ENCODE measurements at places on chromosomes 16 and 17. TPM values are rescaled to one million over a fixed set of nuclear protein-coding genes. Genes with fewer than 3 reads are reported as not detected.

DNA sequence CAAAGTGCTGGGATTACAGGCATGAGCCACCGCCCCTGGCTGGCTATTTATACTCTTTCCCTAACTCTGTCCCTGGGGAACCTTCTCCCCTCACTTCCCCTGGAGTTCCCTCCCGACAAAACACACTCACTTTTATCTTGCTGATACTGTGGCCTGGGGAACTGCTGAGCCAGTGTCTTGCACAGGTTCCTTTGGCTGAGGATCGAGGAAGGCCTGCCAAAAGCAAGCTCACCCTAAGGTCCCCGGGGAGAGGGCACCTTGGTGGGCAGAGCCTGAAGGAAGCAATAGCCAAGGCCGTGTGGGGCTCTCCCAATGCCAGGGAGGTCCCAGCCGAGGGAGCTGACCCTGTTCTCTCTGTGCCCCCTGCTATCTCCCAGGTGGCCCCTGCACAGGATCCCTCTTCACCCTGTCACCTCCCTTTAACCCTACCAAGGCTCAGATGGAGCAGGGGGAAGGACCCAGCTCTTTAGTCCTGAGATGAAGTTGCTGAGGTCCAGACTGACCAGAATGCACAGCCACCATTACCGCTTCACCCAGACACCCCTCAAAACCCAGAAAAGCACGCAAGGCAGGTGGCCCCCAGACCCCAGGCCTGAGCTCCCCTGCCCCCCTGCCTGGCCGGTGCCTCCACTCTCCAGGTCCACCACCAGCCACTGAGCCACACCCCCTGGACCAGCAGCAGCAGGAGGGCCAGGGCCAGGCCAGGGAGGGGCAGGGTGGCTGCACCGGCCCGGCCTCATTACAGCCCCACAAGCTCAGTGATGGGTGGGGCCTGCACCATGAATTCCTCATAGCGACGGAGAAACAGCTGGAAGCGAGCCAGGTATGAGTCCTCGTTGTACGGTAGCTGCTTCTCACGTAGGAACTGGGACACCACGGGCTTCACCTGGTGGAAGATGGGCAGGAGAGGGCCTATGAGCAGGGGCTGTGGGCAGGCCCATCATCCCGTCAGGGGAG, 5.1 kb upstream of the FDXR start:
- DNase-seq, result no peak

DNA sequence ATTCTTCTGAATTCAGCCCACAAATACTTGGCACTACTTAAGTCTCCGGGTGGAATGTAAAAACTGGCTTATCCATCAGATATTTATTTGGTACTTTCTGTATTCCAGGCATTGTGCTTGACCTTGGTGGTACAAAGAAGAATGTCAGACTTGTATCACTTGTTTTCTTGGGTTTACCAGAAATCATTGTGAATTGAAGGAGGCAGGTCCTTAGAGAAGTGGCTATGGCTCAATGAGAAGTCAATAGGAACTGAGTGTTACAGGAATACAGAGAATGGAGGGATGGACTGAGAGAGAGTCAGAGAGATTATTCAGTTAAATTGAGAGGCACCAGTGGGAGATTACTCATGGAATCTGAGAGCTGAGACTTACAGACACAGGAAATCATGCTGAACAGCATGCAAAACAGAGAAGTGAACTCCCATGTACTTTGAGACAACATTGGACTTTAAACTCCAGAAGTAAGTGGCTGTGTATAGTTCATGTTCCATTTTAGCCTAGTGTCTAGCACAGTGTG, 704.1 kb downstream of the CDH11 start:
- DNase-seq, result peak; percentile 30

GRCh38 chr16:20673882-20674683, 23.4 kb downstream of the ACSM1 start:
- peak; percentile 41 for DNase-seq

DNA sequence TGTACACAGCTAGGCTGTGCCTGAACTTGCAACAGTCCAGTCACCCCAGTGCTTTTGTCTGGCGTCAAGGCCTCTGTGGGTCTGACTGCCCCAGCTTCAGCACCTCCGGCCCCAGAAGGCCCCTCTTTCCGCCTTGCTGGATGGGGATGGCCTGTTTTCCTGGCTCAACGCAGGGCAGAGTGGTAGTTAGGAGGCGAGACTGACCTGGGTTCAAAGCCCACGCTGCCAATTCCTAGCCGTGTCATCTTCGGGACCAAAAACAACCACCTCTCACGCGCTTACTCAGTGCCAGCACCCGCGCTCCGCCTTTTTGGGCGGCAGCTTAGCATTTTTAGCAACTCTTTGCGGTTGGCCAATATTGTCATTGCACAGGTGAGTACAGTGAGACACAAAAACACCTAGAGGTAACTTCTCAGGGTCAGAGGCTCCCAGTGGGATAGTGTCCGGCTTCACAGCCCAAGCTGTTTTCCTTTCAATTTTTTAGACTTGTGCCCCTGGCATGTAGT, 4.6 kb downstream of the MYBBP1A start:
- no peak for DNase-seq

- no peak for DNase-seq
Observed at GRCh38 chr16:70470141-70470926, 15.9 kb downstream of the FCSK start.

DNA sequence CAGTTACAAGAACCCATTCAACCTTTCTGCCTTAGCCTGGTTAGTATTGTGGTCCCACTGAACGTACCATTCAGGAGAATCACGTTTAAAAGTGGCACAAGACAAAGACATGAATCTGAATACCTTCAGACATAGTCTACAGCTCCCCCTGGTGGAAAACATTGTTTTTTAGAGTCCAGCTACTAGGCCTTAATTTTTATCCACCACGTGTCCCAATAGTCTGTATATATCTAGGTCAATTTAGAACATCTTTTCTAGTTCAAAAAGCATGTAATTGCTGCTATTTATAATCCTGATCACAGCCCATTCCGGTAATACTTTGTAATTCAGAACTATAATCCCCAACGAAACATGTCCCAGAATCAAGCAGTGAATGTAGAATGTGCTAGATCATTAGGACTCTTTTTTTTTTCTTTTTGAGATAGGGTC, 13.7 kb upstream of the GUCY2D start:
- DNase-seq, result peak; percentile 79

DNA sequence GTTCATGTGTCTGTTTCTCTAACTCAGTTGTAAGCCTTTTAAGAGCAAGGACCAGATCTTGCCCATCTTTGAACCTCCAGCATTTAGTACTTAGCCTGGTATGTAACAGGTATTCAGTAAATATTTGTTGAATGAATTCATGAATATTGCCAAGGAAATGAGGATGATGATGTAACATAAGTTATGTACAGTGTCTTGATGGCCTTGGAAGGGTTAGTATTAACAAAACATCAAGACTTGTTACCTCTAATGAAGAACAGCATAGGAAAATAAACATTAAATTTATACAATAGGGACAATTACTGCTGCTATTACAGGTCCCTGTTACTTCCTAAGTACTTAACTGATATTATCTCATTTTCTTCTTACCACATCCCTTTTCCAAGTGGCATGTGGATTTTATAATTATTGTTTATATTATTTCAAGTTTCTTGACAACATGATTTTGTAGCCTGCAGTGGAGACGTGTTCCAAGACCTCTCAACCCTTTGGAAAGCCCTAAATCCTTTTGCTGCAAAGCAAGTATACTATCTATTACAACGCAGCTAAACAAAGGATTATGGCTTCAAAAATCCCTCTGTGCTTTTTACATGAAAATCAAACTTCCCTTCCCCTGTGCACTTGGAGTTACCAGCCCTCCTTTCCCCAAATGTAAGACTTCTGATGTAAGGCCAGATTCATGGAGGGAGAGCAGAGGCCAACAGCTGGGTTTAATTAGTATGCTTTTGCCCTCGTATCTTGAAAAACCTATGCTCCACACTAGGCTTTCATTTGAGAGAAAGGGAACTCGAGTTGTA, 77.4 kb upstream of the SMIM36 start:
- peak; percentile 36 for DNase-seq

DNA sequence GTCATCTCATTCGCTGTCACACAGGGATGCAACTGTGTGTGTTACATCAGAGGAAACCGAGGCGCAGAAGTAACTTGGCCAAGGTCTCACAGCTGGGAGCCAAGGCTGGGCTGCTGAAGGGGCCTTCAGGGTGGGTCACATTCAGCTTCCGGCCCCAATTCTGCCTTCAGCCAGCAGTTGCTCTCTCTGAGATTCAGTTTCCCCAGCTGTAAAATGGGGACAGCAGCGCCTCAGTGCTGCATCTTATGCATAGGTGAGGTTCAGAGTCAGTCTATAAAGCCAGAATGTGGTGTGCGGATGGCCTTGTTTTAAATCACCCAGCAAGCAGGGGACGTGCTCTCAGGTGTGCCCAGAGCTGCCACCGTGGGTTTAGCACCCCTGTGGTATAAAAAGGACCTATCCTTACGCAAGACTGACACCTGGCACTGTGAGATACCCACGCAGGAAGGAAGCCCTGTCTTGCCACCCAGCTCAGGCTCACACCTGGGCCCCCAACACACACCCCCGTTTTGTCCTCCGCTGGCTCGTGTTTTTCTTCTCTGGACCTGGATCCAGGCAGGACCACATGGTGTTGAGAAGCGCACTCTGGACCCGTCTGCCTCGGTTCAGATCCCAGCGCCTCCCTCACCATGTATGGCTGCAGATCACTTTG, 94.6 kb upstream of the GSE1 start:
- DNase-seq, result no peak

- DNase-seq, result no peak
Observed at GRCh38 chr17:42072323-42073187, 22.2 kb upstream of the C17orf113 start.

GRCh38 chr16:11556945-11557720, 29.6 kb downstream of the LITAF start:
- no peak for DNase-seq

DNA sequence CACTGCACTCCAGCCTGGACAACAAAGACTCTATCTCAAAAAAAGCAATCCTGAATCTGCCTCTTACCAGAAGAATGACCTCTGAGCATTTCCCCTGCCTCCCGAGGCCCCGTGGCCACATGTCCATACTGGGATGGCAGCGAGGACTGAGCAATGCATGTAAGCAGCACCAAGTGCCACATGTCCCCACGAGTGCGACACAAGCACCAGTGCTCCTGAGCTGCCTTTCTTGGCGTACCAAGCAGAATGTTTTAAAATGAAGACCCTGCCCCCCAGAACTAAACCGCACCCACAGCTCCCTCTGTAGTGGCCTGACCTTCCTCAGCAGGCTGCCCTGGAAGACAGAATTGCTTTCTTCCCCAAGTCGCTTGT, 373.3 kb downstream of the SLC39A11 start:
- DNase-seq, result no peak

- DNase-seq, result no peak
Observed at GRCh38 chr16:73743665-73744496, 552.7 kb upstream of the PSMD7 start.

DNA sequence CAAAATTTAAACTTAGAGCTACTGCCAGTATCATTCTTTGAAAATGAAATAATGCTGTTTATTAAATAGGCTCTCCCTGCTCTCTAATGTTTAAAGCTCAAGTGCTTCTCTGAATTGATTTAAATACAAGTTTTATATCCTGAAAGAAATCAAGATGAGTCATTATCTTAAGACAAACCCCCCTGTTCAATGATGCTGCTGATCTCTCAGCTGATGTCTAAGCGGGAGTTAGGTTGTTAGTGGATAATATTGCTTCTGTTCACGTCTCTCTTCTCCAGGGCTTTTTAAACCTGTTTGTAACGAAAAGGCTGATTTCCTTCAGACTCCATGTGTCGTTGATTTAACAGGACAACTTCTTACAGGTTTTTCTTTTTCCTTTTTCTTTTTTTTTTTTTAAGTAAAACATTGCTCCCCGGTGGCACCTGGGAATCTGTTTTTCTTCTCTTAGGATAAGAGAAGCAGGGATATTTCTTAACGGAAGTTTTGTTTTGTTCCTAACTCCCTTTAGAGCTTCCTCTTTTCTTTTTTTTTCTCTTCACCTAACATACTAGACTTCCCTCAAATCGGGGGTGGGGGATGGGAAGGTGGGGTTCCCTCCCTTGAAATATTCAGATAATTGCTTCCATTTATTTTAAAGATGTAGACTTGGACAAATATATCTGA, 807 bp upstream of the LYRM9 start:
- no peak for DNase-seq

DNA sequence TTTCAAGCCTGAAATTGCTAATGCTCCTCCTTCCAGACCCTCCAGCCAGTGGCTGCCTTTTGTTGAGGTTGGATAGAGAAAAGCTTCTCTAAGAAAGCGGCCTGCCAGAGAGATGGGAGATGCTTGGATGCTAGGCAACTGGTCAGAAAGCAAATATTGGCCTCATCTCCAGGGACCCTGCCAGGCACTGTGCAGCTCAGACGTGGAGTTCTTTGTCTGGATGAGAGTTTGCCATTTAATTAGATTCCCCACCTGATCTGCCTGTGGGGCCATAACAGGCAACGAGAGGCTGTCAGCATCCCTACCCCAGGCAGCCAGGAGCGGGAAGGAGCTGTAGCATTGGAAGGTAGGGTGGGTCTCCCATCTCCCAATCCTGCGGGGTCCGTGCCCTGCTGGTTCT, 52.7 kb downstream of the ASIC2 start:
- no peak for DNase-seq

DNA sequence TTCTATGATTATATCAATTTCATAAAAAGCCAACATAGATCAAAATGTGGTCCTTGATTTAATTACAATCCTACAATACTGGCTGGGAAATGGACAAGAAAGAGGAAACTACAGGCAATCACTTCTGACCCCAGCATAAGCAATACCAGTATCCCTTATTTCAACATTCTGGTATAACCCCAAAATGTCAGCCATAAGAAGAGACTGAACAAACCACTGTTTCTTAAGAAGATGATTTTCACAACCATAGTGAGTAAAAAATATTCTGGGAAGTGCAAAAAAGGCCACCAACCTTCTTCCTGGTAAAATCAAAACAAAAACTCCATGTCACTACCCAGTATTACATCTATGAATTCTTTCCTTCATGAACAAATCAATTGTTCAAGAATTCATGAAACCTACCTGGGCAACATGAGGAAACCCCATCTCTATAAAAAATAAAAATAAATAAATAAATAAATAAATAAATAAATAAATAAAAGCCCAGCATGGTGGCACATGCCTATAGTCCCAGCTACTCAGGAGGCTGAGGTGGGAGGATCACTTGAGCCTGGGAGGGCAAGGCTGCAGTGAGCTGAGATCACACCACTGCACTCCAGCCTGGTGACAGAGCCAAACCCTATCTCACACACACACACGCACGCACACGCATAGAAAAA, 7.5 kb downstream of the N4BP1 start:
- DNase-seq, result no peak

- DNase-seq, result no peak
Observed at GRCh38 chr16:7026639-7027038, 306.0 kb upstream of the RBFOX1 start.

SMIM22 gene
- total RNA-seq, result not detected

KRT24 gene
- not detected for total RNA-seq

MEFV gene
- not detected for total RNA-seq

SDR42E2 gene
- 0.21 TPM for total RNA-seq

OR1A1 gene
- total RNA-seq, result not detected

ABCA5 gene
- 23.2 TPM for total RNA-seq

All from endothelial cell of umbilical vein (primary cell).